GM23338 (cell line): ENCODE measurements at places on chromosomes 7 and 10. TPM values are rescaled to one million over a fixed set of nuclear protein-coding genes. Genes with fewer than 3 reads are reported as not detected.
A peak's percentile ranks its signal among the peaks of the same experiment; 100 is the strongest.

DNA sequence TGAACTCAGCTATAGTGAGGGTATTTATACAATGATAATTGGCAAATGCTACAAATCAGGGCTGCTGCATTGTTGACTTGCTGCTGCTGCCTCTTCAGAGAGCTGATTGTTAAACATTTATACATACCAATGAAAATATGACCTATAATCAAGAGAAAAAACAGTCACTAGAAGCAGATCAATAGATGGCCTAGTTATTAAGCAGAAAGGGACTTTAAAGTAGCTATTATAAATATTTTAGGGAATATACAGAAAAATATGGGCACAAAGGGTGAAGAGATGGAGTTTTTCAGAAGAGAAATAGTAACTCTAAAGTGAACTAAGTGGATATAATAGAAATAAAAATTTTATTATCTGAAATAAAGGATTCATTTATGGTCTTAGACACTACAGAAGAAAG, 14.4 kb upstream of the UNC5B start:
- no peak for DNase-seq

GRCh38 chr10:48610585-48611093, 5.8 kb upstream of the ARHGAP22 start:
- no peak for DNase-seq

DNA sequence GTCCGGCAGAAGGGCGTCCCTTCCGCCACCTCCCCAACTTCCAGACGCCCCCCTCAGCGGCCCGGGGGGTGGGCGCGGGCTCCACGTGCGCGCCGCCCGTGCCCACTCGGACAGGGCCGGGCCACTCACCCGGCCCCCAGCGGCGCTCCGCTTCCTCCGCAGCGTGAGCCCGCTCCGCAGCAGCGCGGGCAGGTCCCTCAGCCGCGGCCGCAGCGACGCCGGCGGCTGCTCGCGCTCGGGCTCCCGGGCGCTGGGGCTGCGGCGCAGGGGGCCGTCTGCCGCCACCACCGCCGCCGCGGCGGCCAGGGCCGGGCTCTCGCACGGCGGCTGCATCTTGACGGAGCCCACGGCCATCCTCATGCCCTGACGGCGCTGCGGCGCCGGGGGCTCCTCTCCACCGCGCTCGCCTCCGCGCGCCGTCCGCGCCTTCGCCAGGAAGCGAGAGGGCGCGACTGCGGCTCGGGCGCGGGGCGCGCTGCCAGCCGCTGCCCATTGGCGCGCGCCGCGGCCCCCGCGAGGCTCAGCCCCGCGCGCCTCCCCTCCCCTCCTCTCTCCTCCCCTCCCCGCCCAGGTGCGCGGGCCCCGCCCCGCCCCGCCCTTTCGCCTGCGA, at the start of gene RAPGEF5:
TSS of gene RAPGEF5 (minus strand) at position 454 of the 610 bp plus-strand sequence. CDS start at position 360, 94 bp downstream.
- DNase-seq, result peak; percentile 68

DNA sequence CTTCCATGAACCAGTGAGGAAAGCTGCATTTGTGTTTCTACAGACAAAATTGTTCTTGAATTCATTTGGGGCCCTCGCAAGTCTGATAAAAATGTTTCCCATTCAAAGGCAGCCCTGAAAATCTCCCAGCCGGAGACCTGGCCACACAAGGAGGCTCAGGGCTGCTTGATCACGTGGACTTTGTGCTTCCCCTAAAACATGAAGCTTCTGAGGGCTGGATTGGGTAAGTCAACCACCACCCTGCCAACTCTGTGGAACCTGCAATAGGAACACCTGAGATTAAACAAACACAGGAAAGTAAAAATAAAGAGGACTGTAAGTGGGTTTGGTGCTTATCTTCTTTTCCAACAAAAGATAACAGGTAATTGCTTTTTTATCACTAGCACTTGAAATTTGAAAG, 133.8 kb downstream of the C10orf90 start:
- no peak for DNase-seq

- DNase-seq, result peak; percentile 56
Measured at GRCh38 chr10:119724593-119725516, 995 bp upstream of the INPP5F start.

DNA sequence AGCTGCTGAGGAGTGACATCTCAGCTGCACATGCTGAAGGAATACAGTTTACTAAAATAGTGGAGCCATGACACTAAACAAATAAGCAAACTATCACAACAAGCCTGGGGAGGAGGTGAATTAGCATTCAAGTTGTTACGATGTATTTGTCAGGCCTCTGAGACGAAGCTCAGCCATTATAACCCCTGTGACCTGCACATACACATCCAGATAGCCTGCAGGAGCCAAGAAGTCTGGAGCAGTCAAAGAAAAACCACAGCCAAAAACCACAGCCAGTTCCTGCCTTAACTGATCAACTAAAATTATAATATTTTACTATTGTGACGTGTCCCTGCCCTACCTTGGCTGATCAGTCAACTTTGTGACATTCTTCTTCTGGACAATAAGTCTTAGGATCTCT, 68.6 kb downstream of the NSUN6 start:
- no peak for DNase-seq

- no peak for DNase-seq
Measured at GRCh38 chr10:60823324-60823723, 45.0 kb downstream of the CDK1 start.

DNA sequence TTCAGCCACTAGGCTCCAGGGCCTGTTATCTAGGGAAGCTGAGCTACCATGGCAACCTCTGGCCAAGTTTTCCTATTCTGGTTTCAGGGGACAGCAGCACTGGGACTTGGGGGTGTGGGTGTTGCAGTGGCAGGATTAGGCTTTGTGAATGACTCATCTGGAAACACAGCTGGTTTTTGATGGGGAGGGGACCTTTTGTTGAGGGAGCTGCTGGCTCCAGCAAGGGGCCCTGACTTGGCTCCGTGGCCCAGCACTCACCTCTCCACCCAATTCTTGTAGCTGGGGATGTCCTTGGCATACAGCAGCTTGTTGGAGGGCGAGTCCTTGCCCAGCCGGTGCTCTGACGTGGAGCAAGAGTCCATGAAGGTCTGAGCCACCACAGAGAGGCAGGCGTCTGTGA, 435.9 kb downstream of the PLXNA4 start:
- no peak for DNase-seq

DNA sequence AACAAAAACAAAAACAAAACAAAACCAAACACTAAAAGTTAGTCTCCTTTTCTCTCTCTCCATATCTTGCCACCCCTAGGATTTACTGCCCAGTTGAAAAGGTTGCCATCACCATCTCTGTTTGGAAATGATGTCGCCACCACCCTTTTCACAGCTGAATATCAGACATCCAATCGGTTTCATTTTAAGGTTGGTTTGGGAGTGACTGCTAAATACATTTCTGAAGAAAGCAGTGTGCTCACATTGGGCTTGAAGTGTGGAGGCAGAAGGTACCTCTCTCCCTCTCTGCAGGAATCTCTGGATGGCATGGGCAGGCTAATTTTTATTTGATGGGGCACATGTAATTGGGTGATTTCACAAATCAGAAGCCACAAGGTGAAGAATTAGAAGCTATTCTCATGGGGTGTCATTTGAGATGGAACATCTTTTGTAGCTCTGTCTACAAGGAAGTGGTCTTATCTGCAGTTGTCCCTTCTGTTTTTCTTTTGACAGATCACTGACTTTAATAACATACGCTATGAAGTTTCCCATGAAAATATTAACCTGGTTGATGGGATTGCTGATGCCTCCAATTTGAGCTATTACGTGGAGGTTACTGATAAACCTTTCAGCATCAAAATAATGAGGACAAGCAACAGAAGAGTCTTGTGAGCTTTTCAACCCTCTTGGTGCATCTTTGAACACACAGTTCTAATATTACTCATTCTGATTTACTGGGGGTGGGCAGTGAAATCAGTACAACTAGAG, 20.1 kb downstream of the MGAM2 start:
- DNase-seq, result no peak

DNA sequence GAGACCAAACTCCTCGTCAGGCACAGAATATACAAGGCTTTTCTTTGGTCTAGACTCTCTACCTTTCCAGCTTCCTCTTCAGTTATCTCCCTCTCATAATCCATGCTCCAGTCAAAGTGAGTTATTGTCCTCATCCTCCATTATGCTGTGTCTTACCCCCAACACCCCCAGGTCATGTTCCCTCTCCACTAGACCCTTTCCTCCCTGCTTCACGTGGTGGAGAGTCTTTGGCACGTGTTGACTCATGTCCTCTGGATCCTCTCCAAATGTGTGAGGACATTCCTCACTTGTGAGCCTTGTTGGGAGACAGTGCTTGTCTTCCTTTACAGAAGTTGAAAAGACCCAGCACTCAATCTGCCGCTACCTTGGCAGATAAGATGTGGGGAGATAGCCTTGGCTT, 36.0 kb upstream of the DLD start:
- no peak for DNase-seq

DNA sequence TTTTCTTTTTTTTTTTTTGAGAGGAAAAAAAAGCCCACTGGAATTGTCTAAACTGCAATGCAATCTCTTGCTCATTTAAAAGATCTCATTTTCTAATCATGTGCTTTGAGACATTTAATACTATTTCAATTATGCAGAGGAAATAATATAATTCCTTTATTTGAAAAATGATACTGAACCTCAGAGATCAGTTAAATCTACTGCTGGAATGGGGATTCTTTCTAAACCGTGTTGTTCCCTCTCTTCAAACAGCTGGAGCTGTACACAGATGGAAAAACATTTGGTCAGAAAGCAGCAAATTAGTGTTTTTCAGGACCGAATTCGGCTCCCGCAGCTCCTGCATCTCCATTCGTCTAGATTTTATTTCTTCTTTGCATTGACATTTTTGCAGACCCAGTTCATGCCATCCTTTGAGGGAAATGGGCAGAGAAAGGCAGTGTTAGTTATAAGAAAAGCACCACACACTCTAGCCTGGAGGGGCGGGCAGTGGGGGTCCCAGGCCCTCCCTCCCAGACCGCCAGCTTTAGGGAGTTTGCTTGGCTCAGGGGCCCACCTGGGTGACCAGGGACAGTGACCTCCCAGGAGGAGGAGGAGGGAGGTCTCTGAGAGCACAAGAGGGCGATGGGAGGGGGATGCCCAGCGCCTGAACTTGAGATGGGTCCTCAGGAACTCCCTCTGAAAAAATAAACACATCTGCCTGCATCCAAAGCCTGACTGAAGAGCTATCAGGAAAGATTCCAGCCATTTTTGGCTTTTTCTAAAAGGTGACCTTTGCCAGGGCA, 32.4 kb downstream of the TRIM8 start:
- DNase-seq, result no peak

GRCh38 chr10:15158972-15159371, 9.5 kb downstream of the NMT2 start:
- no peak for DNase-seq

DNA sequence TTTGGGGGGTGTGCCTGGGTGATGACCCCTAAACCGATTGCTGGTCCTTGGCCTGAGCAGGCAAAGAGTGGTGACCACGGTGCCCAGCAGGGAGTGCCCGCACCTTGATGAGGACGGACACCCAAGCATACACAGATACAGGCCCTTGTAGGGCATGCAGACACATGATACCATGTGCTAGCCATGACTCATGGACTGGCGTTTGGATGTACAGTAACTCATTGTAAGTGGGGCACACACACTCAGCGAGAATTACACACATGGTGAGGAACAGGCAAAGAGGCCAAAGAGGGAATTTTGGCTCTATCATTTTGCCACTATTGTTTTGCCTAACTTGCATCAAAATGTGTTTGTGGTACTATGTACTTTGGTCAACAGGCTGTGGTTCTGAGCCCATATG, 24.1 kb downstream of the KAZALD1 start:
- no peak for DNase-seq

GRCh38 chr7:85014936-85015660, 171.8 kb downstream of the SEMA3D start:
- peak; percentile 17 for DNase-seq

- no peak for DNase-seq
Measured at GRCh38 chr10:114746531-114746930, 75.0 kb upstream of the FHIP2A start.

DNA sequence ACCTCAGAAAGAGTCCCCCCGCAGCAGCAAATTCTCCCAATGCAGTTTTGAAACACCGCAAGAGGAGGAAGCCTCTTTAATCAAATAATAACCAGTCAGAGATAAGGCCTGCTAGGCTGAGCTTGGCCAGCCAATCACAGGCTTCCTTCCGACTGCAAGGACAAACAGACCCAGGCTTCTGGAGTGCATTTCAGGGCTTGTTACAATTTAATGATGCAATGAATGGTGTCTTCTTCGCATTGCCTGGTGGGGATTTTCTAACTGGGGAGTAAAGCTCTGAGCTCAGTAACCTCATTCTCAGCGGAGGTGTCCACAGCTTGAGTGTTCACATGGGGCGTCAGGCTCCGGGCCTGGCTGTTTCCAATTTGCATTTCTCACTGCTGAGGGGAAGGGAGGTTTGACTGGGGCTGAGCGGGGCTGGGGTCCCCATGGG, 31.8 kb upstream of the GPAM start:
- no peak for DNase-seq

- DNase-seq, result no peak
Measured at GRCh38 chr7:143222782-143223181, 945 bp downstream of the TAS2R40 start.

DNA sequence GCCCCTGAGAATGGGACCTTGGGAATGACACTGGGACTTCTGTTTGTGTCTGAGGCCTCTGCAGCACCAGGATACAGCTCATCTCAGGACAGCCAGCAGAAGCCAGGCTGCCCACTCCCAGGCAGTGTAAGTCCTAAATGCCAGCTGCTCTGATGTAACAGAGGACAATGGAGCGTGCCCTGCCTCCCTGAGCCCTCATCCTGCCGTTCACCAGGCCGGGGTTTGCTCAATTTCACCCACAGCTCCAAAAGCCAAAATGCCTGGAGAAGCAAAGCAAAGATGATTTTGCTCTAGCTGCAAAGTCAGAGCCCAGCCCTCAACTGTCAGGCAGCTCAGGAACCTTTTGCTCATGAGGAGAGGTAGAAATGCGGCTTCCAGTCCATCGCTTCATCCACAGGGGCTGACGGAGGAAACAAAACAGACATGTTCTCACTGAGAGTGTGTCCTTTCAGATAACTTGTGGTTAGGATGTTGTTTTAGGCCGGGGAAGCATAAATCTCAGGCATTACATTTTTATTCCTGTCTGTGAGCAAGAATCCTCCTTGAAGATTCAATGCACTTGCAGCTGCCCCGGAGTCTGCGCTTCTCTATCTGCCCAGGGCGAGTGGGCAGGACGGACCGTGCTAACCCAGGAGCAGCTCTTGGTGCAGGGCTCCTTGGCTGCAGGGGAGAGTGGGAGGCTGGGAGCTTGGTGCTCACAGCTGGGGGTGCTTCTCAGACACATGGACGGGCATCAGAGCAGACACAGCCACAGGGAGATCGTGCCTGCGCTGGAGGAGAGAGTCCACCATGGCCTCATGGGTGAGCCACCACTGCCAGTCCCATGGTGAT, 83.2 kb upstream of the CHST15 start:
- DNase-seq, result no peak

The MUC3A gene
- total RNA-seq, result 16.3 and 19.1 TPM in 2 replicates

The C10orf71 gene
- total RNA-seq, result not detected in 2 replicates

The KIAA1217 gene
- 9.1 and 17.7 TPM in 2 replicates for total RNA-seq

The CYP26C1 gene
- 0.24 TPM in 1 of 2 replicates, not detected in the other for total RNA-seq

The EVX1 gene
- total RNA-seq, result not detected in 2 replicates

The AKR1C4 gene
- not detected in 2 replicates for total RNA-seq

The SAMD9L gene
- total RNA-seq, result not detected in 2 replicates

The PNLIPRP2 gene
- not detected in 2 replicates for total RNA-seq

The LHFPL3 gene
- 0.24 and 0.43 TPM in 2 replicates for total RNA-seq

The KLF14 gene
- not detected in 2 replicates for total RNA-seq

The LRRC18 gene
- total RNA-seq, result not detected in 2 replicates

The PLAC9 gene
- 0.89 and 1.1 TPM in 2 replicates for total RNA-seq

The GOLGA7B gene
- 0.14 and 0.16 TPM in 2 replicates for total RNA-seq
